ENCODE measurements at places on chromosomes 16 and 17.

GRCh38 chr17:36705874-36706731 lies 104.7 kb downstream of the MRM1 start:
- DNase-seq, result peak; percentile 77

- DNase-seq, result no peak
Measured at GRCh38 chr17:61524319-61524718, 66.7 kb downstream of the NACA2 start.

DNA sequence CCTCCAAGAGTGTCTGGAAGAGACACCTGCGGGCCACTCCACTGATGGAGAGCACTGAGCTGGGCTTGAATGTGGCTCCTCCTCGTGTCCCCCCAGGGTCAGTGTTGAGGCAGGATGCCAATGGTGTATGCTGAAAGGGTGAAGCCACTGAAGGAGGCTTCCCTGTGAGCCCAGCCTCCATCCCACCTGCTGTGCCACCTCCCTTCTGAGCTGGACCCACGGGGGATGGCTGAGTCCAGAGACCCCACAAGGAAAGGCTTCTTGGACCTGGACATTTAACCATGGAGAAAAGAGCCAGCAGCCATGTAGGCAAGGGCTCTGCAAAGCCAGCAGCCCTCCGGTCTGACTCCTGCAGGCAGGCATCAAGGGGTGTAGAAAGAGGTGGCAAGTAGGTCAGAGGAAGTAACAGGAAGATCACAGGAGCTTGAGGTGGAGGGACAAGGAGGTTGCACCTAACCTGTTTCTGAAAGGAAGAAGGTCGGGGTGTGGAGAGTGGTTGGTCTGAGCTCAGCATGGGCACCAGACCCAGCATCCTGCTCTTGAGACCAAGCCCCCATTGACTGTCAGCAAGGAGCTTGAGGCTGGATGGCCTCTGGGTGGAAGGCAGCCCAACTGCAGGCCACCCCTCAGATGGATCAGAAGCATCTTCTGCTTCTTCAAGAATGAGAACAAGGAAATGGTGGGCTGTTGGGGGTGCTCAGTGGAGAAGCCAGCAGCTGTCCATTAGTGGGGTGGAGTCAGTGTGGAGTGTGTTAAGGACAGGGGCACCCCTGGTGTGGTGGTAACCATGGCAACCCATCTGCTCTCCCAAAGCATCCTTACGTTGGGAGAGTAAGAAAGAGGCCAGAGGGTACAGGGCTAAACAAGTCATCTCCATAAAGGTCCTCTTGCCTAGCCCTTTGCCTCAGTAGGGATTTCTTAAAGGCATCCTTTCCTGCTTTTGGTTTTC lies 80.7 kb downstream of the PLD6 start:
- no peak for DNase-seq

- no peak for DNase-seq
Measured at GRCh38 chr16:58187092-58187491, 10.8 kb downstream of the CSNK2A2 start.

GRCh38 chr17:80981062-80981902 lies 10.4 kb upstream of the CHMP6 start:
- peak; percentile 19 for DNase-seq

DNA sequence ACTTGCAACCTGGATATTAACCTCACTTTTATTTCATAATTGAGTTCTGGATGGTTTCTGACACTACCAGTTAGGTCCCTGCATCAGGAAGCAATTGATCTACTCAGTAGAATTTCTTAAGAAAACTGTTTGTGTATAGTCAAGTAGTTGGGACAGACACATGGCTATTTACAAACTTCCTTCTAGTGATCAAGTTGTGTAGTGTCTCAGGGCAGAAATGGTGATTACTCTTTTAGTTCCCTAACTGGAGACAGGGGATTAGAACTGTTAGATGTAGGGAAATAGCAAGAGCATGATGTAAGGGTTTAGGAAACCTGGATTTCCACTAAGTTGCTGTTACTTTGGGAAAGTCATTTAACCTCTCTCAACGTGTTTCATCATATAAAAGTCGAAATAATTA lies 30.4 kb downstream of the TMEM100 start:
- DNase-seq, result no peak
